Cortex of kidney (tissue), 1 donor: ENCODE measurements at places on chromosomes 1 and 21.

- DNase-seq, result no peak
Observed at GRCh38 chr21:37550157-37550556, 183.6 kb downstream of the DYRK1A start.

GRCh38 chr1:181812208-181812607 lies 249.3 kb downstream of the ZNF648 start:
- DNase-seq, result no peak

DNA sequence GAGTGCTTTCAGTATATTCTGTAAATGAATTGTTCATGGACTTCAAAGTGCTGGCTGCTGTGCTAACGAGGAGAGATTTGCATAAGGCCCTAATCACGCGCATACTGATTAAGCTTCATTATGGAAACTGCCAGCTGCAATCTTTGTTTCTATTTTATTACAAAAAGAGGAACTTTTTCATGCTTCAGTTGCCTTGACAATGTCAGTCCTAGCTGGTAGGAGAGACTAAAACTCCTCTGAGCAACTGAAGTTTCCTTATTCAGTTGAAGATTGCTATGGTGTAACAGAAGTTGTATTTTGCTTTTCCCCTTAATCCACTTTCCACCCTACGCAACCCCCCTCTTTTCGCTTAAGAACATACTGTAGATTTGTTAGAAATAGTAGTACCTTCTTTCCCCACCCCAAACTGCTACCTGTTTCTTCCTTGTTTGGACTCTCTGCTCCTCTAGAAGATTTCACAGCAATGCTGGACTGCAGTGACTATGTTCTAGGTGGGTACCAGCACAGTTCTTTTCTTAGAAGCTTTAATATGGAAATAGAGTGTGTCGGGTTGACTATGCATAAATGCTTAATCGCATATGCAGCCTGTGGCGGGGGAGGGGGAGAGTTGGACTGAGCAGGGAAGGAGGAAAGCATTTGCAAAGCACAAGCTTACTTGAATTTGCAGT lies 108.3 kb downstream of the POU2F1 start:
- DNase-seq, result no peak

DNA sequence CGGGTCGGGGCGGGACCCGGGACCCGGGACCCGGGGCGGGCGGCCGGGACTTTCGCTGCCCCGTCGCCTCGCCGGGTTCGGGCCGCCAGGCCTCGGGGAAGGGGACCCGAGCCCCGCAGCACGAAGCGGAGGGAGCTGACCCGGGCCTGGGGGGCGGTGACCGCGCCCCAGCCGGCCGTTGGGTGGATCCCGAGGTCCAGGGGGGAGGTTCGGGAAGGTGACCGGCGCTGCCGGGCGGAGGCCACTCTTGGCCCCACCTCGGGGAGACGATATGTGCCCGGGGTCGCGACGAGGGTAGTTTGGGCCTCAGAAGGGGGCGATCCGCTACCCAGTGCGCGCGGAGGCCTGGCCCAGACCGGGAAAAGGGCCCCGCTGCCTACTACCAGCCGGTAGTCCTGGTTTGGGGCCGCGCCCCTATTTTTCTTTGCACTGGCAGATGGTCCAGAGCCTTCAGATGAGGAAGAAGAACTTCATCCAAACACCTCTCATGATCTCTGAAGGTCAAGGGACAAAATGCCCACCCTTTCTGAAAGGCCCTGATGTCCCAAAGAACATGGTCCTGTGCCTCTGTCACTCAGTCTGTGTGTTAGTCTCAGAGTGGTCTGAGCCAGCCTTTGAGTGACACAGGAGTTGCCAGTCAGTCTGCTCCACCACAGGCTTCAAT lies 766 bp downstream of the AGO4 start:
- DNase-seq, result no peak

DNA sequence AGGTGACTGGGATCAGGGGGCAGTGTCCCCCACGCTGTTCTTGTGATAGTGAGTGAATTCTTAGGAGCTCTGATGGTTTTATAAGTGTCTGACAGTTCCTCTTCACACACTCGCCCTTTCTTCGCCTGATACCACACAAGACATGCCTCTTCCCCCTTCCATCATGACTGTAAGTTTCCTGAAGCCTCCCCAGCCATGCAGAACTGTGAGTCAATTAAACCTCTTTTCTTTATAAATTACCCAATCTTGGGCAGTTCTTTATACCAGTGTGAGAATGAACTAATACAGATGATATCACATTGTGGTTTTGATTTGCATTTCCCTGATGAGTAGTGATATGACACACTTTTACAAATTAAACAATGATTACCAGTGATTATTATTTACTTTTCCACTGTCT lies 229.9 kb downstream of the AKT3 start:
- no peak for DNase-seq

- no peak for DNase-seq
Observed at GRCh38 chr1:243256590-243256989, 749 bp downstream of the SDCCAG8 start.

DNA sequence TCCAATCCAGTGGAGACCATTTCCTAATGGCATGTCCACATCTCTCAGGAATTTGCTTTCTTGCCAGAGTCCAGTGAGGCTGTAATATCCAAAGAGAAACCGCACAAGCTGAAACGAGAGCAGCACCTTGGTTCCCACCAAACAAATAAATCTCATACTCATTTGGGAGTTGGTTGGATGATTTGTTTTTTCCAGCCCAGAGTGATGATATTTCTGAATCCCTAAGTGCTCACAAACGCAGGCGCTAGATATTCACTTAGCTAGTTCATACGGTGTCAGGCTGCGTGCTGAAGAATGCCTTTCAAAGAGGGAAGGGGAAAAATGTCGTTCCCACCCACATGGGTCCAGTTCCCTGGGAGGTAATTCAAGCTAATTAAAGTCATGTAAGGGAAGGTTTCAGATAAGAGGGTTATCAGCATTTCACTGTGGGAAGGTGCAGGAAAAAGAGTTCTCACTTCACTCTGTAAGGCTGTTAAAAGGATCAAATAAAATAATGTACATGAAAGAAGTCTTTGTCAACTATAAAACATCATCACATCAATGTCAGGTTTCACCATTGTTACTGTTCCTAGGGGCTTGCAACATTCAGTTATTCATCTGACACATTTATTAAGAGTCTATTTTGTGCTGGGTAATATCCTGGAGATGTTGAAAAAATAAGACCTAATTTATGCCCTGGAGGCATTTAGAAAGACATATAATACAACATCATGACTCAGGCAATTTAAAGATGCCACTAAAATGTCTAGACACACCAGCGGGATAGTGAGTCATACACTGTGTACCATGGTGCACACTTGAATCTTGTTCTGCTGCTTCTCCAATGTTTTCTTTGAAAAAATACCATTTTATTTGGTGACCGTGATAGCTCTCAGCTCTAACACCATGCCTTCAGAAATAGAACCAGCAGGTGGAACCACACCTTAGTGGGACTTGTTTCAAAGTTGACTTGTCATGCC lies 19.3 kb downstream of the DPT start:
- no peak for DNase-seq

DNA sequence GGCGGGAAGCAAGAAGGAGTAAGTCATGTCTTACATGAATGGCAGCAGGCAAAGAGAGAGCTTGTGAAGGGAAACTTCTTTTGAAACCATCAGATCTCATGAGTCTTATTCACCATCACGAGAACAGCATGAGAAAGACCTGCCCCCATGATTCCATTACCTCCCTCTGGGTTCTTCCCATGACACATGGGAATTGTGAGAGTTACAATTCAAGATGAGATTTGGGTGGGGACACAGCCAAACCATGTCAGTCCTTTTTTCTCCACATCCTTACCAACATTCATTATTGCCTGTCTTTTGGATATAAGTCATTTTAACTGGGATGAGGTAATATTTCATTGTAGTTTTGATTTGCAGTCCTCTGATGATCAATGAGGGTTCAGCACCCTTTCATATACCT lies 81.0 kb downstream of the DIRAS3 start:
- no peak for DNase-seq

GRCh38 chr1:70048336-70049094 lies 156.9 kb downstream of the LRRC40 start:
- no peak for DNase-seq

DNA sequence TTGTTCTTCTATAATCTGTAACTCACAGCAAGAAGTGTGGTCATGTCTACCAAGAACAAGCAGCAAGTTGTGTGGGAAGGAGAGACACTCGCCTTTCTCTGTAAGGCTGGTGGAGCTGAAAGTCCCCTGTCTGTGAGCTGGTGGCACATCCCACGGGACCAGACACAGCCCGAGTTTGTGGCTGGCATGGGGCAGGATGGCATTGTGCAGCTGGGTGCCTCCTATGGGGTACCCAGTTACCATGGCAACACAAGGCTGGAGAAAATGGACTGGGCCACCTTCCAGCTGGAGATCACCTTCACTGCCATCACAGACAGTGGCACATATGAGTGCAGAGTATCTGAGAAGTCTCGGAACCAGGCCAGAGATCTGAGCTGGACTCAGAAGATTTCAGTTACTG lies 15.5 kb downstream of the CD101 start:
- DNase-seq, result no peak

- no peak for DNase-seq
Observed at GRCh38 chr1:70483342-70483741, 72.3 kb downstream of the CTH start.

DNA sequence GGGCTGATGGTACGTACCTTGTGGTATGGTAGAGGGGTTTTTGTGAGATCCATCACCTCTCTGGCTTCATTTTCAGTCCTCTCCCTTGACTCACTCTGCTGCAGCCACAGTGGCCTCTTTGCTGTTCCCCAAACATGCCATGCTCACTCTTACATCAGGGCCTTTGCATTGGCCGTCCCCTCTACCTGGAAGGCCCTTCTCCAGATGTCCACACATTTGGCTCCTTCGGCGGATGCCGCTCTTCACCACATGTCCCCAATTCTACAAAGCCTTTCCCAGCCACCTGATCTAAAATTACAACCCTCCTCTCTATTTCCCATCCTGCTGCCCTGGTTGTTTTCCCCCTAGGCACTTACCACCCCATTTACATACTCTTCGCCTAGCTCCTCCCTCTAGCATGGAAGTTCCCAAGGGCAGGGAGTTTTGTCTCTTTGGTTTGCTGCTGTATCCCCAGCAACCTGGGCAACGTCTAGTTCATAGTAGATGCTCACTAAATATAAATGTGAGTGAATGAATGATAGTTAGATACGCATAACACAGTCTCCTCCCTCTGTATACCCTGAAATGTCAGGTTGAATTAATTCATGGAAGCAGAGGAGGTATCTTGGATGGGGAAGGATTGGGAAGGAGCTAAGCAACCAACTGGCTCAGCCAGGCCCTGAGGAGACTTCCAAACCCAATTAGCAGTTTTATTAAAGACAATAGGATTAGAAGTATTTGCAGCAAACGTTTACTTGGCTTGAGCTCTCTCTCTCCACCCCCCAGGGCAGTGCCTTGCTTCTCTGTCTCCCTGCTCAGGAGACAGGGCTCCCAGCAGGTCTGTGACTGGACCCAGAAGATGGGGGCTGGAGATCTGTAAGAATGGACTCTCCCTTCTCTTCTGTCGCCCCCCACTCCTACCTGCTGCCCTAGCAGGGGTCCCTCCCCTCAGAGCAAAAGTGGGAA lies 264.2 kb downstream of the GRIK3 start:
- DNase-seq, result no peak

DNA sequence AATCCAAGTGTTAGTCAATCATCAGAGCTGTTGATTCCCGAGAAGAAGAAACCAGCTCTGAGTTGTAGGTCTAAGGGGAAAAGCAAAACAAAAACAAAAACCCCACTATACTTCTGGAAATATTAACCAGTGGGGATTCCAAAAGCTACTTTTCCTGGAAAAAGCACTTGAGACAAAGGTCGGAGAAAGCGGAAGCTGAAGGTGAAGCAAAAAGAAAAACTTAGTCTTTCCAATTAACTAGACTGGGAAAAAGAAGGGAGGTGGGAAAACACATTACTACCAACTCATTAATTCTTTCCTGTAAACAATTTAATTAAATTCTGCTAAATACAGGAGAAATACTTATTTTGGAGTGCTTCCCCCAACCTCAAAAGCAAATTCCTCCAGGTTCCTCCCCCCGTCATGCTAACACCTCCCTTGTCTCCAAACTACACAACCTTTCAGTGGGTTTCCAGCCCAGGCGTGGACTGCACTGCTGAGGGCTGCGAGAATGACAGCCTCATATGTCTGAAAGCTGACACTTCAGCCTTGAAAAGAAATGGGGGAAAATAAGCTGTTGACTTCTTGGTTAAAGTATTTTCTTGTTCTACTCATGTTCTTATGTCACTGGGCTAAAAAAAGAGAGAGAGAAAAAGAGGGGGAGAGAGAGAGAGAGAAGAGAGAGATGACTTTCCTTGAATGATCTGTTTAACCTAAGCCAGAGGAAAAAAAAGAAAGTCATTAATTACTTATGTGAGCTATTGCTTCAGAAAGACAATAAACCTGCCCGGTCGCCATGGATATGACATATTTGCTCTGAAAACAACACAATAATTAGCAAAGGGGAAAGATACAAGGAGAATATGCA lies 5.1 kb downstream of the CASZ1 start:
- no peak for DNase-seq

DNA sequence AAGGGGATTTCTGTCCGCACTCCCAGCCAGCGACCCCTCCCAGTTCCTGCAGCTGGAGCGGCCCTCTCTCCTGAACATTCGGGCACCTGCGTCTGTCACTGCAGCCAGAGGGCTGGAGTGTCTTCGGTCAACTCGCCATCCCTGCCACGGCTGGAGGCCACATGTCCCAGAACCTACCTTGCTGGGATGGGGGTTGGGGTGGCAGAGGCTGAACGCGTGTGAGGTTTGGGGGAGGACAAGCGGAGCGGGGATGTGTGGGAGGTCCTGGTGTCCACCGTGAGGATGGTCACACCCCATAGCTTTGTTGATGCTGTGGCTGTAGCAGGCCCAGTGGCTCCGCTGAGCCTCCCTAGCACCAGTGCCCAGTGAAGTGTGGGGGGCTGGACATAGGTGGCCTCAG lies 14.8 kb upstream of the C1orf174 start:
- DNase-seq, result no peak

GRCh38 chr1:178847396-178847849 lies 23.5 kb downstream of the ANGPTL1 start:
- DNase-seq, result no peak

DNA sequence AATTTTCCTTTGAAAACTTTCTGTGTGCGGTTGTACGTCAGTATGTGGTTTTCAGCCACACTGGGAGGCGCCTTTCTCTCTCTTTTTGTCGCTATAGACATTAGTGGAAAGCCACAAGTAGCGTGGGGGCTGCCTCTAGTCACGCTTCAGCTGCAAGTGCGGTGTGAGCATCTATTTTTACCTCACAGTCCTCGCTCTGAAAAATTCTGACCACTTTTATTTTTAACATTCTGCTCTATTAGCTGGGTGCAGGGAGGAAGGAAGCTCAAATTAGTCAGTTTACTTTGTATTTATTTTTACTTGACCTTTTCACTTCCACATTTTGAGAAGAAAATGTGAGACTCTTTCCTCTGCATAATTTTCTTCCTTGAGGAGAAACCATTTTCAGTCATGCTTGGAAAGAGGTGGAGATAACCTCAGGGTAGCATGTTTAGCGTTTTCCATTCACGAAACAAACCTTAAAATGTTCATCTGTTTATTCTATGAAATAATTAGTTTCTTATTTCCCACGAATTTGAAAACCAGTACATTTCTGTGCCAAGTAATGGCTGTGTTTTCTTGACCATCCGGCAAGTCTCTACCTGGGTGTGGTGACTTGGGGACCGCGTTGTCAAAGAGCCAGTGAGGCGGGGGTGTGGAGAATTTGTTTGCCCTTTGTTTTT lies 35.6 kb downstream of the ADARB1 start:
- no peak for DNase-seq

- no peak for DNase-seq
Observed at GRCh38 chr21:45582128-45582527, 39.9 kb upstream of the SLC19A1 start.

GRCh38 chr1:186837806-186838205 lies 9.1 kb downstream of the PLA2G4A start:
- no peak for DNase-seq

GRCh38 chr1:184541537-184542152 lies 154.8 kb downstream of the C1orf21 start:
- DNase-seq, result no peak
